ENCODE measurements at places on chromosomes 5 and 9. TPM values are rescaled to one million over a fixed set of nuclear protein-coding genes. Genes with fewer than 3 reads are reported as not detected.
A peak's percentile ranks its signal among the peaks of the same experiment; 100 is the strongest.

- no peak for DNase-seq
Observed at GRCh38 chr5:22842574-22842973, 10.6 kb downstream of the CDH12 start.

DNA sequence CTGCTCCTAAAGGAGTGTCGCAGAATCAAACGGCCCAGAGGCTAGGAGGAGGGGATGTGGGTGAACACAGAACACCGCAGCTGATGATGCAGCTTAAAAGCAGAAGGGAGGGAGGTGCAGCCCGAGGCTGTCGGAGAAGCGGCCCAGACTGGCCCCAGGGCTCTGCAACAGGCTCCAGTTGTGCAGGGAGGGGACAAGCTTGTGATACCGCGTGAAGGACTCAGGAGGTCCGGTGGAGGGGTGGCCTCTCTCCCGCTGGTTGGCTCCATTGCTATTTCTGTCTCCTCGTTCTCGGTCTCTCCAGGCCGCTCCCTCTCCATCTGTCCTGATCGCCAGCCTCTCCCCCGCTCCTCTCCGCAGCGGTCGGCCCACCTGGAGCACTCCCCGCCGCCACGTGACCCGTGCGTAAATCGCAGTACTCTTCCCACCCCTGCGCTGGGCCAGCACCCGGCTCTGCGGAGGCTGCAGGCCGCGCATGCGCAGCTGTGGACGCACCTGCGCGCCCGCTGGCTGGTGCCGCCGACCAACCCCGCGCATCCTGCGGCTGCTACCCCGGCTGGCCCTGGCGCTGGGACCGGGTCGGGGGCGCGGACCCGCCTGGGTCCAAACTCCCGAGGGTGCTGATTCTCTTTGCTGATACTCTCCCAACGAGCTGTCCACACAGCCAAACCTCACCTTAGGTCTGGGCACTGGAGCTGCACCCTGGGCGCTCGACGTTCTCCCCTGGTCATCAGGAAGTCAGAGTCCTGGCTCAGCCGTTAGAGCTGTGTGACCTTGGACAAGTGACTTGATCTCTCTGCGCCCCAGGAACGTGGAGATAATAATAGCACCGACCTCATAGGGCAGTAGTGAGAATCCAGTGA is 3.7 kb upstream of the STXBP1 start:
- peak; percentile 59 for DNase-seq

The LEAP2 gene
- total RNA-seq, result 0.17 TPM

- DNase-seq, result peak; percentile 74
Observed at GRCh38 chr5:122415030-122415800, 103.2 kb downstream of the SNCAIP start.

DNA sequence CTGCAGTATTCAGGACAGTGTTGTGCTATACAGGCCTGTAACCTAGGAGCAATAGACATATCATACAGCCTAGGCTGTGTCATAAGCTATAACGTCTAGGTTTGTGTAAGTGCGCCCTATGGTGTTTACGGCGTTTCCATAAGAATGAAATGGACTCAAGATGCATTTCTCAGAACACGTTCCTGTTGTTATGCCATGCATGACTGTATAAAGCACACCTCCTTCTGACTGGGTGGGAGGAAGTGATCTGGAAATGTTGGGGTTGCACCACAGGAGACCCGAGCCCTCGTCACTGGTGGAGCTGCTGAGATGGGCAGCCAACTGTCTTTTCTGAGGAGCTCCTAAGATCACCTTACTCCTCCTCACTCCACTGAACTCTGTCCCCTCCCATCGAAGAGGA is 391.3 kb upstream of the DAP start:
- no peak for DNase-seq

GRCh38 chr9:98808411-98808815 is 943 bp downstream of the GALNT12 start:
- DNase-seq, result no peak

- no peak for DNase-seq
Observed at GRCh38 chr9:129458155-129458661, 162.7 kb downstream of the C9orf50 start.

The CDC25C gene
- total RNA-seq, result 2.4 TPM

The CSF2 gene
- 0.34 TPM for total RNA-seq

GRCh38 chr9:38084556-38084880 is 15.5 kb upstream of the SHB start:
- no peak for DNase-seq

GRCh38 chr9:37683531-37684371 is 33.0 kb downstream of the FRMPD1 start:
- no peak for DNase-seq

GRCh38 chr5:54804521-54804920 is 180.9 kb downstream of the ESM1 start:
- DNase-seq, result no peak

GRCh38 chr5:180868960-180869359 is 7.9 kb upstream of the ZFP62 start:
- peak; percentile 89 for DNase-seq

GRCh38 chr5:72074251-72074650 is 33.0 kb upstream of the MAP1B start:
- no peak for DNase-seq

- DNase-seq, result no peak
Observed at GRCh38 chr9:15778861-15779260, 226.0 kb downstream of the CCDC171 start.

DNA sequence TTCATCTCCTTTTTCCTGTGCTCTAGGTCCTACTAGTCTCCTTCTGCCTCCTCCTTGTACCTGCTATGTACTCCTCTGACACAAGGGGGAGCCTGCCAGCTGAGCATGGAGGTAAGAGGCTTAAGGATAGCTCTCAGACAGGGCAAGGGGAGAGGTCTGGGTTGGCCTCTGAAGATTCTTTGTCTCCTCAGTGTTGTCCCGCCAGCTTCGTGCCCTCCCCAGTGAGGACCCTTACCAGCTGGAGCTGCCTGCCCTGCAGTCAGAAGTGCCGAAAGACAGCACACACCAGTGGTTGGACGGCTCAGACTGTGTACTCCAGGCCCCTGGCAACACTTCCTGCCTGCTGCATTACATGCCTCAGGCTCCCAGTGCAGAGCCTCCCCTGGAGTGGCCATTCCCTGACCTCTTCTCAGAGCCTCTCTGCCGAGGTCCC is 3.8 kb downstream of the CREB3 start:
- peak; percentile 92 for DNase-seq

The PCDH12 gene
- total RNA-seq, result 60.9 TPM

DNA sequence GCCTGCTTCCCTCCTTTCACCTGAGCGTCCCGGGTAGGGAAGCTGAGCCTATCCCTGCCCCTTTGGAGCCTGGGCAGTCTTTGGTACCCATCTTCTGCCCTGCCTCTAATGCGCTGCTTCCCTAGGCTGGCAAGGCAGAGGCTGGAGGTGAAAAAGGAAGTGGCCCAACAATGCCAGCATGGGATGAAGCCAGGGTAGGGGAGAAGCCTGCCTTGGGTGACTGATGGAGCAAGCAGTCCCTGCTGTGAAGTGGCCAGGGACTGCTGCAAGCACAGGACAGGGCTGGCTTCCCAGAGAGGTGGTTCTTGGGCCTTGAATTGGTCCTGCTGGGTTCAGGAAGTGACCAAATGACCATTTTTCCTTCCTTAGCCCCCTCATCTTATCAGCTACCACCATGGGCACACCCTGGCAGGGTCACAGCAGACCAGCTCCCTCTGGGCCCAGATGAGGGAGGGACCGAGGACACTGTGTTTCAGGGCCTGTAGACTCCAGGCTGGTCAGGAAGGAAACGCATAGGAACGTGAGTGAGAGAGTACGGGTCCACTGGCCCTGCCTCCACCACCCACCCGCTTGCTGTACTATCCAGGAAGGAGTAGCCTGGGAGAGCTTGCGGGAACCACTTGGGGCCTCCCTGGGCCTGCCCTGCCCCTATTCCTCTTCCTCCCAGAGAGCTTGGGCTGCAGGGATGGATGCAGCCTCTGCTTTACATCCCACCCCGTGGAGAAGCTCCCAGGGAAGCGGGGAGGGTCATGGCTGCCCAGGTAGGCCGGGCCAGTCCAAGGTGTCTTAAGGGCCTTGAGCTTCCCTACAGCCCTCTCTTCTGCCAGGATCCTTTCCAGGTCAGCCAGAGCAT is 102.6 kb downstream of the DAB2IP start:
- DNase-seq, result peak; percentile 59

The OTULIN gene
- 31.0 TPM for total RNA-seq

GRCh38 chr9:129338724-129339430 is 160.8 kb upstream of the IER5L start:
- DNase-seq, result no peak

- no peak for DNase-seq
Observed at GRCh38 chr5:38669361-38669880, 113.0 kb upstream of the LIFR start.

The SLC34A1 gene
- total RNA-seq, result not detected

GRCh38 chr9:111483858-111484571 is at the start of gene ECPAS:
TSS of gene ECPAS (minus strand) at chr9:111484383. CDS start at chr9:111472918, 11,465 bp downstream.
- DNase-seq, result peak; percentile 84

The IL33 gene
- 11.8 TPM for total RNA-seq

All from dermis blood vessel endothelial cell (primary cell).